Glutamatergic neuron (in vitro differentiated cells): ENCODE measurements at places on chromosomes 16 and 17. TPM values are rescaled to one million over a fixed set of nuclear protein-coding genes. Genes with fewer than 3 reads are reported as not detected.

AXIN1 gene
- total RNA-seq: 16.4 TPM

SMTNL2 gene
- 22.0 TPM for total RNA-seq

CHST6 gene
- 4.0 TPM for total RNA-seq

KRTAP4-4 gene
- not detected for total RNA-seq

SUMO2 gene
- 625 TPM for total RNA-seq

SLC38A10 gene
- 92.4 TPM for total RNA-seq

HOXB9 gene
- total RNA-seq: not detected

PROCA1 gene
- total RNA-seq: 36.5 TPM

ACSM2B gene
- not detected for total RNA-seq

XPO6 gene
- total RNA-seq: 232 TPM

PRM3 gene
- not detected for total RNA-seq

MFSD11 gene
- total RNA-seq: 33.7 TPM

CBLN1 gene
- total RNA-seq: 21.7 TPM

RGS11 gene
- total RNA-seq: 18.2 TPM

CKLF gene
- total RNA-seq: 17.9 TPM

OTOP2 gene
- not detected for total RNA-seq
